ENCODE measurements at places on chromosomes 6 and 20. TPM values are rescaled to one million over a fixed set of nuclear protein-coding genes. Genes with fewer than 3 reads are reported as not detected.

The EPHA7 gene
- not detected for total RNA-seq

The KIAA1755 gene
- not detected for total RNA-seq

The BCAS1 gene
- 0.17 TPM for total RNA-seq

The MOG gene
- total RNA-seq: not detected

The GHRH gene
- not detected for total RNA-seq

The OVOL2 gene
- total RNA-seq: 0.86 TPM

The ITPA gene
- total RNA-seq: 77.3 TPM

The NMBR gene
- not detected for total RNA-seq

The FAM217A gene
- not detected for total RNA-seq

The HCRTR2 gene
- total RNA-seq: not detected

The LHFPL5 gene
- 0.71 TPM for total RNA-seq

The BPIFB1 gene
- total RNA-seq: 0.17 TPM

The TDRD6 gene
- 0.57 TPM for total RNA-seq

The TMEM244 gene
- total RNA-seq: not detected

The PLN gene
- not detected for total RNA-seq

The KIAA1586 gene
- total RNA-seq: 12.7 TPM

The GPLD1 gene
- 2.1 TPM for total RNA-seq

The IRF4 gene
- 1.2 TPM for total RNA-seq

The FKBP1C gene
- total RNA-seq: 1.6 TPM

The ADGRG6 gene
- 67.9 TPM for total RNA-seq

The ZNF133 gene
- total RNA-seq: 9.3 TPM

Measured in HCT116 (cell line).